ENCODE measurements at places on chromosomes 16 and 17.

DNA sequence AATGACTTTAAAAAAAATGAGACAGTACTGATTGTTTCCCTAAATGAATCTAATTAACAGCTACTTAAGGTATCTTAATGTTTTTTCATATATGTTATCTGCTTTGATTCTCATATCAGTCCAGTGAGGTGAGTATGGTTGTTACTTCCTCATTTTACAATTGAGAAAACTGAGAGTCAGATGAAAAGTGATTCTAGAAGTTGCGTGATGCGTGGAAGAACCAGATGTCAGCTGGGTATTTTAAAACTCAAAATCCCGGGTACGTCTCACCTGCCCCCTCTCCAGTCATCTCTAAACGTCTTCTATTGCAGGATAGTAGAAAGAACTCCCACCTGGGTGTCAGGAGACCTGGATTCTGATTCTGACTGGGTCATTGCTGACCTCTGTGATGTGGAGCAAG, 89.2 kb downstream of the MAP2K6 start:
- no peak for ATAC-seq

- ATAC-seq: no peak
Measured at GRCh38 chr17:37713624-37714023, 31.2 kb downstream of the HNF1B start.

DNA sequence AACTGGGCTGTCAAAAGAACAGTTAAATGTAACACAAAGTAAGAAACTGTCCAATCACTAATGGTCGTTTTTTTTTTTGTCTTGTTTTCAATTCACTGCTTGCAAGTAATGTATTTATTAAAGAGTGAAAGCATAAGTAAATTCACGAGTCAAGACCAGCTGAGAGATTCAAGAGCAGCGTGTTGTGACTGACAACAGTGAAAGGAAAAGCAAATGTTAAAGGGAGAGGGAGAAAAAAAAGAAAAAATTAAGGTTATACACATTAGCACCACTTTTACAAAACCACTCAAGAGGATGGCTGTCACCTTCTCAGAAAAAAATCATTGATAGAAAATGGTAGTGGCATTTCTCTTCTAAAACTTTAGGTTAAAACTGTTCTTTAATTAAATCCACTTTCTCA, 36.1 kb downstream of the GPATCH8 start:
- no peak for ATAC-seq

DNA sequence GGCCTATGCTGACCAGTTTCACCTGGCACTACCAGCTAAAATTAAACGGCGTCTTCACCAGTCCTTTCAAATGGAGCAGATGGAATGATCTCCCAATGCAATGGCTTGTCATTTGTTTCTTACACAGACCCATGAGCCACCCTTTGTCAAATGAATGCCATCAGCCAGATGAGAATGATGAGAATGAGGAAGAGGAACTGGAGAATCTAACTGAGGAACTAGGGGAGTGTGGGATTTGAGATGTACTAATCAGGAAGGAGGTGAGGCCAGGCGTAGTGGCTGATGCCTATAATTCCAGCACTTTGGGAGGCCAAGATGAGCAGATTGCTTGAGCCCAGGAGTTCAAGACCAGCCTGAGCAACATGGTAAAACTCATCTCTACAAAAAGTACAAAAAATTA, 116.4 kb downstream of the HS3ST3A1 start:
- ATAC-seq: no peak

DNA sequence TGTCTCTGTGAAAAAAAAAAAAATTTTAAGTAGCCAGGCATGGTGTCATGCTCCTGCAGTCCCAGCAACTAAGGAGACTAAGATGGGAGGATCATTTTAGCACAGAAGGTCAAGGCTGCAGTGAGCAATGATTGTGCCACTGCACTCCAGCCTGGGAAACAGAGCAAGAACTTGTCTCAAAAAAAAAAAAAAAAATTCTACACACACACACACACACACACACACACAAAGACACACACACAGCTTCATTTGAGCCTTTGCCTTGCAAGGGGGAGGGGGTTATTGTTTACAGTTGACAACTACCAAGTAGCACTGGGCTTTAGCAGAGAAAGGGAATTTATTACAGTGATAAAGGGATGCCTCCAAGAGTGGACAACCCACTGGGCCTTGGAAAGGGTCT, 4.9 kb upstream of the POLR3E start:
- ATAC-seq: peak; percentile 7

DNA sequence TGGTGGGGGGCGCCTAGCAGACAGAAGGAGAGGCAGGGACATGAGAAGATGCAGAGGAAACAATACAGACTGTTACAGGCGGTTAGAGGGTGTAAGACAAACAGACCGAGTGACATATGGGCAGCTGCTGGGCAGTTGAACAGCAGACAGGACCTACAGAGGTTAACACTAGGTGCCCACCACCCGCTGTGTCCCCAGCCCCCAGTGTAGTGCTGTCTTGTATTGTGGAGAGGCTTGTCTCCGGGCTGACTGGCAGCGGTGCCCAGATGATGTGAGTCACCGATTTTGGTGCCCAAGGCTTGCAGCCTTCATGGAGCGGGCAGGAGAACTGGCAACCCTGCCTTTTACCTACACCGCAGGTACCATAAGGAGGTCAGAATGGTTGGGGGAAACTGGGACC, 2.4 kb upstream of the CXCL16 start:
- no peak for ATAC-seq

DNA sequence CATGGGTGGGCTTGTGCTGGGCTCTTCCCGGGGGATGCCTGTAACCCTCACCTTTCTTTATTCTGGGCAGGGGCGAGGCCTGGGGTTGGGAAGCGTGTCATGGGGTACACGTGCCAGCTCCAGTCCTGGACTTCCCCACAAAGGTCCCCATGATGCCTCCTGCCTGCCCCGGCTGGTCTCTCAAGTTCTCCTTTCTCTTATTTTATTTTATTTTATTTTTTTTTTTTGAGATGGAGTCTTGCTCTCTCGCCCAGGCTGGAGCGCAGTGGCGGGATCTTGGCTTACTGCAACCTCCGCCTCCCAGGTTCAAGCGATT, 8.6 kb downstream of the ATP2A3 start:
- ATAC-seq: no peak

GRCh38 chr17:64024215-64024654, 3.8 kb upstream of the ICAM2 start:
- peak; percentile 17 for ATAC-seq

- ATAC-seq: no peak
Measured at GRCh38 chr17:70307430-70308225, 138.3 kb downstream of the KCNJ2 start.

DNA sequence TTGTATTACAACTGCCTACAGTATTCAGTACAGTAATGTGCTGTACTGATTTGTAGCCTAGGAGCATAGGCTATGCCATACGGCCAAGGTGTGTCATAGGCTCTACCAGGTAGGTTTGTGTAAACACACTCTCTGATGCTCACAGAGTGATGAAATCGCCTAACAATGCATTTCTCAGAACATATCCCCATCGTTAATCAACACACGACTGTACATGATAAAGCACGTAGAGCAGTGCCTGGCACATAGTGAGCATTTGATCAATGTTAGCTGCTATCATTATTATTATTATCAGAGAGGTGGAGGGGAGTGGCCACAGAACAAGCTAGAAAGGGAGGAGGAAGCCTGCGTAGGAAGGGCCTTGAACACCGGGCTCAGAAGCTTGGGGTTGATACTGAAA, 81.1 kb upstream of the LHX1 start:
- ATAC-seq: peak; percentile 63

- no peak for ATAC-seq
Measured at GRCh38 chr17:1496869-1497268, 4.4 kb upstream of the MYO1C start.

- ATAC-seq: peak; percentile 0
Measured at GRCh38 chr17:80492343-80493136, 16.1 kb upstream of the NPTX1 start.

DNA sequence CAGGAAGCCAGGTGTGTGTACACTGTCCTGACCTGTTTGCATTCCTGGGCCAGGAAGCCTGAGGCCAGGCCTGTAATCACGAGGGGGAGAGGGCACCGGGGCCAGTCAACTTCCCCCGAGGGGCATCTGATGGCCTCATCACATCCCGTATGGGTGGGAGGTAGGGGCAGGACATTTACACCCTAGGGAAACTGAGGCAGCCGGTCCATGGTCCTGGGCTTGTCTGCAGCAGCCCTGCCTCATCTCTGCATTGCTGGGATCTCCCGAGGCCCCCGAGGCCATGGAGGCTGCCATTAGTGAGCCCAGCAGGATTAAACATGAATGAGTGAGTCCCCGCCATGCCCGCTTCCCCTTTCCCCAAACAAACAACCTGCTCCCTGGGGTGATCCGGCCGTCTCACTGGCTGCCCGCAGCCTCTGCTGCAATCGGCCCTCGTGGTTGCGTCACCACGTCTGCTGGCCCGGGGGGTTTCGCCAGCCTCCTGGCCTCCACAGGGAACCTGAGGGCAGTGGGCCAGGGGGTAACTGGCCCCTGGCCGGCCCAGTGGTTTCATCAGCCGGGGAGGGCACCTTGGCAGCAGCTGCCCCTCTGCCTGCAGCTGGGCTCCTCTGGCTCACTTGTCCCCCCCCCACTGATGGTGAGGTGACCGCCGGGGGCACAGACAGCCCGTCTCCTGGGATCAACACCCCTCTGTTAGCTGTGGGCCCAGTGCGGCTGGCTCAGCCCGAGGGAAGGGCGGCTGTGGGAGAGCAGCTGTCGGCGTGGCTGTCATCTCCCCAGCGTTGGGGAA, 88.3 kb upstream of the GSE1 start:
- ATAC-seq: no peak

GRCh38 chr16:85882181-85882810, 16.7 kb upstream of the IRF8 start:
- ATAC-seq: no peak

DNA sequence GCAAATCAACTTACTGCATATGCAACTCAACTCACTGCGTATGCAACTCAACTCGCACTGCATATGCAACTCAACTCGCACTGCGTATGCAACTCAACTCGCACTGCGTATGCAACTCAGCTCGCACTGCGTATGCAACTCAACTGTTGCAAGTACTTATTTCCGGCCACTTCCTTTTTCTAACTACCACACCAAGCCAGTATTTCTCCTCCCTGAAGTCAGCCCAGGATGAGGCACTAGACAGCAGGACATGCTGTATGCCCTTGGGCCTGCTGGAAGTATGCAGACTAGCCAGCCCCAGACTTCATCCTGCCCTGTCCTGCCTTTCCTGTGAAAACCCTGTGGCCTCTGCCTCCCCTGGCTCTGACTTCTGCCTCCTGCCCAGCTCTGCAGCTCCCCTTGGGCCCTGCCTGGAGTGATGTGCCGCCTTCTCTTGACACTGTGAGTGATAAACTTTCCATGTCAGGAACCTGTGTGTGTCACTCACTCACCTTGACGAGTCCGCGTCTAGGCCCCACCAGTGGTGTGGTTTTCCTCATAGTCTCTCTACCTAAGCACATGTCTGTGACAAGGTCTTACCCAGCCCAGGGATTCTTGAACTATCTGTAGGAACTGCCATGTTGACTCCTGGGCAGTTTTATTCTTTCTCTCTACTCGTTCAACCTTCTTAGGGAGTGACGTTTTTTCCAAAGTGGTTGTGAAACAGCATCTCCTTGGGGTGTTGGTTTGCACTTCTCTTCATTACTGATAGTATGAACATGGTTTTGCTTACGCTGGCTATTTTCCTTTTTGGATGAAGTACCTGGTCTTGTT, 16.4 kb downstream of the ZNF778 start:
- no peak for ATAC-seq

GRCh38 chr16:24117680-24118079, 138.5 kb upstream of the CACNG3 start:
- no peak for ATAC-seq

- ATAC-seq: no peak
Measured at GRCh38 chr16:58422809-58423208, 30.5 kb downstream of the GINS3 start.

DNA sequence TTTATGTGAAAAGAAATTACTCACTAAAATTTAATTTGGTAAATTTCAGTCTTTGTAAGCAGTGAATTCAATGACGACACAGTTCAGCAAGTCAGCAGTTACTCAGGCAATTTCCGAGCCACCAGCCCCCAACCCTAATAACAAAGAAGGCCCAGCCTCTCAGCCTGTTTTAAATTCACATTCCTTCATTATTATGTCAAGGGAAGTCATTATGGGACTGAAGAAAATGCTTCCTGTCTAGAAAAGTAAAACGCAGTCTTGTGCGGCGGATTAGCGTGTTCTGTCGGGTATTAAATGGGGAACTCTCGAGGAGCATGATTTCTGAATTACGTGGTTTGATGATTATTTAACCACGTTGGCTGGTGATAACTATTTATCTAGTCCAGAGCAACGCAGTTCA, 177.6 kb downstream of the AIPL1 start:
- ATAC-seq: peak; percentile 87

DNA sequence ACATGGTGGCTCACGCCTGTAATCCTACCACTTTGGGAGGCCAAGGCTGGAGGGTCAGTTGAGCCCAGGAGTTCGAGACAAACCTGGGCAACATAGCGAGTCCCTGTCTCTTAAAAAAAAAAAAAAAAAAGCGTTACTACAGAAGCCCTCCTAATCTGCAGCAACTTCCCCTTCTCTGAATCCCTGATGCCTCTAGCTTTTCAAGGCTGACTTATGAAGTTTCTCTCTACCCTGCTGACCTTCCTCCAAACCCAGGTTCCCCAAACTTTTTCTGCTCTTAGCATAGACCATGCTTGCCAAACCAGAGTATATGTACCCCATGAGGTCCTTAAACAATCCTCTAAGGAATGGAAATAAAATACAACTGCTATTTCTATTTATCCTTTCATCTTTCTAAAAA, 16.4 kb downstream of the LYRM1 start:
- ATAC-seq: no peak

GRCh38 chr16:66905633-66906539, 12.8 kb downstream of the CDH16 start:
- peak; percentile 31 for ATAC-seq

DNA sequence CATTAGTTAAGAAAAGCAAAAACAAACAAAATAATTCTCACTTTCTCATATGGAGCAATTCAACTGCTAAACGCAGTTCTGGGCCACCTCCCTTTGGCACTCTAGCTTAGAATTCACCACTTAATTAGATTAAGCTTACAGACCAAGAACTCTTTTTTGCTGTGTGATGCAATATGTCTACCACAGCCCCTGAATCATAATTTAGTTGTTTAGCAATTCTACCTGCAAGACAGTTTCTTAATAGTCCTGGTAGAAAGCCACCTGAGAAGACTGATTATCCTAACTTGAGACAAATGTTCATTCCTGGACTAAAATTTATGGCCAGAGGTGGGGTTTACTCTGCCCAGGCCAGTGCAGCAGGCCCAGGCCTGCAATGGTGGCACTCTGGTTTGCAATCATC, 205.9 kb downstream of the HS3ST3A1 start:
- ATAC-seq: no peak

GRCh38 chr17:31475378-31476162, 84.1 kb downstream of the RAB11FIP4 start:
- no peak for ATAC-seq

- ATAC-seq: no peak
Measured at GRCh38 chr16:52320930-52321439, 226.0 kb downstream of the TOX3 start.

DNA sequence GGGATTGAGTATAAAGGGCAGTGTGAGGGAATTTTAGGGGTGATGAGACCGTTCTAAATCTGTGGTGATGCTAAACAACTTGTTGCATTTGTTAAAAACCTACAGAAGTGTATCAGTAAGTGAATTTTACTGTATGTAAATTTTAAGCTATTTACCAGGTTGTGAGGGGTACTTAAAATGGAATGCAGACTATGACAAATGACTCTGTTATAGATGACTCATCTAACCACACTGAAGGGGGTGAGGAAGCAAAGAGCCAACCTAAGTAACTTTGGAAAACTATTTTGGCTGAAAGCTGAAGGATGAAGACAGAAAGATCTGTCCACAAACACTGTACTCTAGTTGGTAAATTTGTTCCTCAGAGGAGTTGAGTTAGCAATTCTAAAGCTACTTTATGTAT, 5.3 kb upstream of the MKS1 start:
- no peak for ATAC-seq
